Hair follicle dermal papilla cell (primary cell): ENCODE measurements at places on chromosomes 5 and 9. TPM values are rescaled to one million over a fixed set of nuclear protein-coding genes. Genes with fewer than 3 reads are reported as not detected.

GABBR2 gene
- 0.81 and 2.9 TPM in 2 replicates for total RNA-seq

RLN2 gene
- total RNA-seq, result not detected in 2 replicates

MLANA gene
- 0.32 TPM in 1 of 2 replicates, not detected in the other for total RNA-seq

IL13 gene
- 0.16 and 0.24 TPM in 2 replicates for total RNA-seq
